ENCODE measurements at places on chromosomes 16 and 17.

GRCh38 chr16:84448444-84448843 is 56.0 kb downstream of the MEAK7 start:
- DNase-seq, result no peak

- no peak for DNase-seq
These were observed 153.2 kb downstream of the SKAP1 start for GRCh38 chr17:48276776-48277175.

- no peak for DNase-seq
These were observed 11.5 kb downstream of the HAPSTR1 start for GRCh38 chr16:9102943-9103342.

GRCh38 chr16:23062524-23062923 is 86.7 kb downstream of the USP31 start:
- DNase-seq, result no peak

- no peak for DNase-seq
These were observed 386.3 kb downstream of the CDH13 start for GRCh38 chr16:83013071-83013470.

GRCh38 chr17:50027172-50027880 is 28.6 kb upstream of the ITGA3 start:
- DNase-seq, result peak; percentile 94

All from fibroblast of mammary gland (primary cell).